ENCODE measurements at places on chromosomes 13 and 19.

DNA sequence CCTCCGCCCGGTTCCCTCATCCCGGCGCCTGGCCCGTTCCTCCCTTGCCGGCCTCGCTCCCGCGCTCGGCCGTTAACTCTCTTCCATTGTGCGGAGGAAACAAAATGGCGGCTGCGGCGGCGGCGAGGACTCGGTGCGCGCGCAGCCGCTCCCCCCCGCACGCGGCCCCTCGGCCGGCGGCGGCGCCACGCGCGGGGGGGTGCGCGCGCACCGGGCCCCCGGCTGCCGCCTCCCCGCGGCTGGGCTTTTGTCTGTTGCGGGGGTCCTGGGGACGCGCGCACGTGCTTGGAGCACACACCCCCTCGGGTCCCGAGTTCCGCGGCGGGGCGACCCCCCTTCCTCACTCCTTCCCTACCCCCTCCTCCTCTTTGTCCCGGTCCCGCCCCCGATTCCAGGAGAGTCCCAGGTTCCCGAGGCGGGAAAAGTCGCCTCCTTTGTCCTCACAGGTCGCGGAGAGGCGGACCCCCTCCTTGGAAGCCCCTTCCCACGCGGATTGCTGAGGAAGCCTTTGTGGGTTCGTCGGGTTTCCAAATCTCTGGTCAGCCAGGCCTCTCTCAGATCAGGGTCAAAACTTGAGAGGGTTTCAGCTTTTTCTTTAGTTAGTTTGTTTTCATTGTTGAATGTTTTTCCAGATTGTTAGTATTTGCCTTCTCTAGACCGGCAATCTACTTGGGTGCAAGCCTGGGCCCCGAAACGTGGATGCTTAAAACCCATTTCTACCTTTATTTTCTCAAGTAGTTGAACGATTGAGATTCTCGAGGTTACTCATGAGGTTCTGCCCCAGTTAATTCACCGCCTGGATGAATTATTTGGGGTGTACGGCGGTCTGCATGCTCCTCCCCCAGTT, 687 bp downstream of the ILF3 start:
- peak; percentile 44 for DNase-seq

DNA sequence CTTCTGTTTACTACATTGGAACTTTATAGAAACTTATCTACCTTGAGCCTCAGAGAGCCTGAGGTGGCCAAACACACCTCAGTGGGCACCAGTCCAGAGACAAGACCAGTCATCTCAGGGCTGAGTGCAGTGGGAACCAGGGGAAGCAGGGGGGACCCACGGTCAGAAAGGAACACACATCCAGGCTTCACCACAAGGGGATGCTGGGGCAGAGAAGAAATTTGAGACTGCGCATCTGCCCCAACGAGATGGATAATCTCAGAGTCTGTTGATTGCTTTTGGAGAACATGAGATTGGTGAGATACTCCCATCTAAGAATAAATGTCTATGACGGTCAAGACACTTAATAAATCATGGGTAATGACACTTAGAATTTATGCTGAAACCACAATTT, 98.7 kb downstream of the DOCK9 start:
- DNase-seq = no peak

DNA sequence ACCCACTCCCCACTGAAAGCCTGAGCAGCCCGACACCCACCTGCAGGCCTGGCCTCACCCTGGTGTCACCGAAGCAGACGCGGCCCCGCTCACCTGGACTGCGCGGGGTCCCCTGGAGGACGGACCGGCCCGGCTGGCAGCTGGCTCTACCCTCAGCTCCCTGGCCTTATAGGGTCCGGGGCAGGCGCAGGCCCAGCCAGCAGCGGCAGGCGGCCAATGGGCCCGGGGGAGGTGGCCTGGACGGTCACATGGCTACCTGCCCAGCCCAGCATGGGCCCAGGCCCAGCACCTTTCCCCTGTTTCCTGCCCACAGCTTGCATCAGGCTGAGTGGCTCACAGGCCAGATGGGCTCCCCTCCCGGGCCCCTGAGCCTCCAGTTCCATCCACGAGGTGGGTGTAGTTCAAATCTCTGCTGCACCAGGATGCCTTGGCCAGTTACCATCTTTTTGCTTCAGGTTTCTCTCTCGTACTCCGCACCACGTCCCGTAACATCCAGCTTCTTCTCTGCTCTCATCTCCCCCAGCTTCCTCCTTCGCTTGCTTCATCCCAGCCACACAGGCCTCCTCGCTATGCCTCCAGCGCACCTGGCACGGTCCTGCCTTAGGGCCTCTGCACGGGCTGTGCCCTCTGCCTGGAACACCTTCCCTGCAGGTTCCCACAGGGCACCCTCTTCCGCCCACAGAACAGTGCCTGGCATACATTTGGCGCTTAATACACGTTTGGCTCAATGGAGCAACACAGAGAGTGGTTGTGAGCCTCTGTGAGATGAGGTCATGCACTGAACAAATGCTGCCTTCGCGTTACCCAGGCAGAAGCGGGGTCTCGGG, at the start of gene PLIN4:
PLIN4 (minus strand) TSS at position 142 of the 827 bp plus-strand sequence. CDS start 214 bp downstream, outside the sequence.
- no peak for DNase-seq

DNA sequence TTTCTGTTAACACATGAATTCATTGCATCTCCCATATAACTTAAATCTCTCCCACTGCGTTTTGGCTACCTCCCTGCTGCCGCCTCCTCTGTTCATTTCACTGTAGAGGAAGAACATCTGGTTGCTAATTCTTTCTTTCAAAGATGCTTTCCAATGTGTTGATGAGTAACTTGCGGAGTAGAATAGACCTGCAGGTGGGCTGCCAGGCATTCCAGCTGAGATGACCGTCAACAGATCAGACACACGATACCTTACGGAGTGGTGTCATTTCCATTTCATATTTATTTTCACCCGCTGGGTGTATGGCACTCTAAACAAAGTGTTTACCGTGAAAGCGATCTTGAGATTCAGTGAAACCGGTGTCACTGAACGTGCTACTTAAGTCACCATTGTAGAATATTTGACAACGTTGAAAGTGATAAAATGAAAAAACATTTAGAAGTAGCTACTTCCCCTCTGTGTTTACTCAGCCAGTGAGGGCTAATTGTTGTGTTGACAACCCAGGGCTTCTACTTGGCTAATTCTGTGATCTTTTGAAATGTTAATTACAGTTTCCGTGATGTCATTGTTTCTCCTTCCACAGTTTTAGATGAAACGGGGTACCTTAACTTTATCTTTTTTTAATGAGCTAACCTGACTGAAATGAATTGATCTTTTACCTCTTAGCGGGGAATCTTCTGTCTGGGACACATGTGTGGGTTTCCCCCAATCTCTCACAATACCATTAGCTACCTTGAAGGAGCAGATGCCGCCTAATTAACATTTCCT, 228.5 kb upstream of the ARGLU1 start:
- DNase-seq = no peak

- DNase-seq = peak; percentile 35
Observed at GRCh38 chr19:18020212-18021085, 12.5 kb downstream of the ARRDC2 start.

GRCh38 chr13:91162180-91162579, 185.3 kb upstream of the MIR17HG start:
- no peak for DNase-seq

- no peak for DNase-seq
Observed at GRCh38 chr13:78999494-78999893, 340.5 kb upstream of the OBI1 start.

GRCh38 chr13:23730251-23730650, 158.9 kb downstream of the MIPEP start:
- DNase-seq = no peak

- DNase-seq = peak; percentile 85
Observed at GRCh38 chr19:15837221-15837731, 21.8 kb upstream of the OR10H1 start.

GRCh38 chr13:108056278-108056677, 159.1 kb downstream of the LIG4 start:
- no peak for DNase-seq

- DNase-seq = no peak
Observed at GRCh38 chr13:65763811-65764210, 1466.3 kb downstream of the PCDH9 start.

DNA sequence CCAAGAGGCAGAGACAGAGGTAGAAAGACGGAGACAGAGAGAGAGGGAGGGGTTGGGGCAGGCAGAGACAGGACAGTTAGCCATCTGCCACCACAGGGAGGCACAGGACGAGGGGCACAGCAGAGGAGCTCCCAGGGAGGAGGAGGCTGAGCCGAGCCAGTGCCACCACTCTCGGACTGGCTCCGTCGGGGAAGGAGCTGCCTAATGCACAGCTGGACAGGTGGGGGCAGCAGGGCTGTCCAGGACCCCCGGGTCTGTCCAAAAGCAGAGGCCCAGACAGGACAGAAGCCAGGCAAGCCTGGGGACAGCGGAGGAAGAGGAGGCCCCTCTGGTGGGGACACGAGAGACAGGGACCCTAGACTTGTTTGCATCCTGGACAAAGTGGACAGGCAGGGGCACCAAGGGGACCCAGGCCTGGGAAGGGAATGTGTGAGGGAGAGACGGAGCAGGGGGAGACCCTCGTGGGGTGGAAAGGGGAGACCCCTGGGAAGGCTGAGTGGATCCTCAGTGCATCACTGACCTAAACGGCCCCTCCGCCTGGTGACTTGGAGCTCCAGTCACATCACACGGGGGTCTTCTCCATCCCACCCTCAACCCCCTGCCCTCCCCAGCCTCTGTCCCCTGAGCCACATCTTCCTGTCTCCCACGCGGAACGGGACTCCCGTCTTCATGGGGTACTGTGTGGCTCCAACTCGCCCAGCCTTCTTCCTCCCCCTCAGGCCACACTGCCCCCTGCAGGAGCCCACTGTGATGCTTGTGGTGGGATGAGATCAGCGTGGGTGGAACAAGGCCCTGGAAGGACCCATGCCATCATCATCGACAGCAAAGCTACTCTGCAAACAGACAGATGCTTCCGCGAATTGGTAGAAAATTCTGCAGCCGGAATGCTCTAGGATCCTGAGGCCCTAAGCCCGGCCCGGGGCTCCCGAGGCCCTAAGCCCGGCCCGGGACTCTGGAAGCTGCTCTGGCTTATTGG, 915 bp downstream of the F10 start:
- no peak for DNase-seq

DNA sequence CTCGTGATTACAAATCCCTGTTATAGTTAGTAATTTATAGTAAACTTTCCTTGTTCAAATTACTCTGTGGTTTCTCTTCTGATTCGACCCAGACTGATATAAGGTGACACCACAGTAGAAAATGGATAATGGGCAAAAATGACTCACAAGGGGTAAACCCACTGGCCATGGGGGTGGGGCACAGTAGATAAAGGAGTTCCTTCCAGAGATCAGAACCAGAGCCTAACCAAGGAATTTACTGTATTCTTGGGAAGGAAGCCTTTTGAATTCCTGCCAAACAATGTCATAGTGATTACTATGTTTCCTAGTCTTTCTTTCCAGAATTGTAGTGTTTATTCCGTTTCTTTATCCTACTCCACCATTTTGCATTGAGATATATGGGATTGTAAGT, 21.9 kb downstream of the MIR17HG start:
- DNase-seq = peak; percentile 67

GRCh38 chr19:12821761-12822160, 12.6 kb downstream of the RTBDN start:
- peak; percentile 48 for DNase-seq

DNA sequence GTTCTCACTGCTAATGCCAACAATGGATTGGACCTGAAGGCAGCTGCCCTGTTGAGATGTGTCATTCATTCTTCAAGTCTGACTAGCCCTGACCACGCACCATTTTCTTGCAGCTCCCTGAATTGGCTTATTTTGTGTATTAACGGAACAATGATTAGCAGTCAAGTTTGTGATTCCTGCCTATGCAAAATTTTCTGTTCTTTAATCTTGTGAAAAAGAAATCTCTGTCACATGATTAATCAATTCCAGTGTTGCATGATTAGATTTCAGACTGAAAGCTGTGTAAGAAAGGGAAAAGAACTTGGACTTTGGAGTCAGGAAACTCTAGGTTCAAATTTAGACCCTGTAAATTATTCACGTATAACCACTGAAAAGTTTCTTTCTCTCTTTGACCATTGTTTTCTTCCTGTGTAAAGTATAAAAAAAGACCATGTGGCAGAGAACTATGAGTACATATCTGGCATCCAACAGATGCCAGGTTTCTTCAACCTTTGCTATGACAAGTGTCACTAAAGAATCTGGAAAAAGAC, 64.5 kb upstream of the SLC10A2 start:
- no peak for DNase-seq

GRCh38 chr19:35824150-35824549, 11.5 kb upstream of the PRODH2 start:
- no peak for DNase-seq

DNA sequence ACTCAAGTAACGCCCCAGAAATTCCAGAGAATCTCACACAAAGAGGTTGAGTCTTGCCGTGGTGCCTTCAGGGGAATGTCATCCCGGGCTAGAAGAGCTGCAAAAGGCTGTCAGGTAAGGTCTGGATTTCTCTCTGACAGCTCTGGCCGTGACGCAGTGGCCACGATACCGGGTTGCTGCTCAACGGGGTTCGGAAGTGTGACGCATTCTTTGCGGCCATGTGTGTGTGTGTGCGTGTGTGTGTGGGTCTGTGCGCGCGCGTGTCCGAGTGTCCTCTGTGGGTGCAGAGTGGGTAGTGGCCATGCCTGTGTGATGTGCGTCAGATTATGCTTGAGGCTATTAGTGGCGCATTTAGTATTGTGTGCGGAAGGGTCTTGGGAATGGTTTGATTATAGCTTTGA, 306 bp downstream of the ZNF540 start:
- no peak for DNase-seq

GRCh38 chr19:53254411-53255341, at the start of gene ZNF677:
ZNF677 (minus strand) TSS chr19:53254873; CDS start chr19:53251550, 3,323 bp downstream.
- peak; percentile 19 for DNase-seq

DNA sequence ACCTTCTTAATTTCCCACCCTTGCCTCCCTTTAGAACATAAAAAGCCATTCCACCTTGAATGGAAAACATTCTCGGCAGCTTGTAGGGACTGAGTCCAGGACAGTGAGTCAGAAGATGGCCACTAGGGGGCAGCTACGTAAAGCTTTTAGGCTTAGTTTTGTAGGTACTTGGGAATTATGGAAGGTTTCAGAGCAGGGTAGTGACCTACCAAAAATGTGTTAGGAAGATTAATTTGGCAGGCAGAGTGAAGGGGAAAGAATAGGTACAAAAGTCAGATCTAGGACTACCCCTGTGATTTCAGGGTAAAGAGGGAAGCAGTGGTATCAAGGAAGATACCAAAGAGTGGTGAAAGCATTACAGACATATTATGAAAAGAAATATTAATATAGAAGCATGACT, 198.4 kb downstream of the NDFIP2 start:
- DNase-seq = peak; percentile 59

- no peak for DNase-seq
Observed at GRCh38 chr19:6745965-6746364, 6.5 kb downstream of the TRIP10 start.

DNA sequence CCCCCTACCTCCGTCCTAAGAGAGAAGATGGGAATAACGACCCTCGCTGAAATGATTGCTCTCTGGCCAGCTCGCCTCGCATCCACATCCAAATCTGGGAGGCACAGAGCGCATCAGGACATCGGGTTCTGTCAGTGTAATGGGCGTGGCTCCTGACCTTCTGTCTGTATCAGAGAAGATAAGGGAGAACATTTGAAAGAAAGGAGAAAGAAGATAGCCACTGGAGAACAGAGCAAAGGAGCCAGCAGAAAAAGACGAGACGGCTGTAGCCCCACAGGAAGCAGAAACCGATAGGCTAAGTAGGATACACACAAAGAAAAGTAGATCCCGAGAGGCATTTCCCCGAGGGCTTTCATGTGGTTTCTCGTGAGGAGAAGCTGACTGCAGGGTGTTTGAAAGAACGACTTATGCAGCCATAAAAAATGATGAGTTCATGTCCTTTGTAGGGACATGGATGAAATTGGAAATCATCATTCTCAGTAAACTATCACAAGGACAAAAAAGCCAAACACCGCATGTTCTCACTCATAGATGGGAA, 14.0 kb upstream of the GJB2 start:
- DNase-seq = no peak

- DNase-seq = peak; percentile 92
Observed at GRCh38 chr19:19606021-19606420, 12.5 kb downstream of the PBX4 start.

GRCh38 chr13:26132756-26133155, 80.9 kb upstream of the SHISA2 start:
- peak; percentile 12 for DNase-seq

Data from A172 (cell line).